Activated effector memory CD4-positive, alpha-beta T cell treated with anti-CD3 and anti-CD28 coated beads, Interleukin-2, amount 50 U/mL, for 16 hours (primary cell): ENCODE measurements at places on chromosomes 11 and 22.
A peak's percentile ranks its signal among the peaks of the same experiment; 100 is the strongest.

- no peak for DNase-seq
Observed at GRCh38 chr22:24367841-24368240, 59.6 kb upstream of the ADORA2A start.

- no peak for DNase-seq
Observed at GRCh38 chr22:50145721-50146438, 24.7 kb upstream of the PANX2 start.

DNA sequence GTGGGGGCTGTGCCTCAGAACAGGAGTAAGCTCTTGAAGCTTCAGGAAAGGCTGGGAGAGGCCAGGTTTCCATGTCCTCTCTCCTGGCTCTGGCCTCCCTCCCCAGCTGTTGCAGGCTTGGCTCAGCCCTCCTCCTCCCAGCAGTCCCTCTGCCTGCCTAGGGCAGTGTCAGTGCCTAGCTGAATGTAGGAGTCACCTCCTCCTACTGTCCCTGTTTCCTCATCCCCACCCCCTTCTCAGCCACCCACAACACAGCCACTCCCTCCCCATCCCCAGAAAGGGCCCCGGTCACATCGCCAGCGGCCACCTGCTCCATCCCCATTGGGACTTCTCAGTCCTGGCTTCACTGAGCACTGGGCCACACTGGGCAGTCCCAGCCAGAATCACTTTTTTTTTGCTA lies 2.9 kb upstream of the FBLN1 start:
- DNase-seq: no peak

GRCh38 chr11:8961401-8961800 lies 2.8 kb downstream of the TMEM9B start:
- DNase-seq: no peak

DNA sequence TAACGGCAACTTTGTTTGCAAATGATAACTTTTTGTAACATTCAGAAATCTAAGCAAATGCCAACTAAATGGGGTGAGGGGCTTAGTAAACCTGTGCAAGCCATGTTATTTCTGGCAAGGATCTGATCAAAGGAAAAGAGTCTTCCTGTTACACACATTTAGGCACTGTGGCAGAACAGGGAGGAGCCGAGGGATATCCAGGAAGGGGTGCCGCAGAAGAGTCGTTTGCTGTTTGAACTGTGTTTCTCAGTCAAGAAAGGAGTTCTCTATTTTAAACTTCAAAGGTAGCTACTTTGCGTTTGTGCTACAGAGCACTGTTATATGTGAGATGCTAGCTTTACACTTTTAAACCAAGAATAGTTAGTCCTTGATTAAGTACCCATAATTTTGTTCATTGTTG lies 175.5 kb downstream of the ETS1 start:
- no peak for DNase-seq

GRCh38 chr11:126400019-126400418 lies 44.5 kb downstream of the ST3GAL4 start:
- no peak for DNase-seq

GRCh38 chr11:14140991-14141390 lies 178.5 kb downstream of the SPON1 start:
- no peak for DNase-seq

DNA sequence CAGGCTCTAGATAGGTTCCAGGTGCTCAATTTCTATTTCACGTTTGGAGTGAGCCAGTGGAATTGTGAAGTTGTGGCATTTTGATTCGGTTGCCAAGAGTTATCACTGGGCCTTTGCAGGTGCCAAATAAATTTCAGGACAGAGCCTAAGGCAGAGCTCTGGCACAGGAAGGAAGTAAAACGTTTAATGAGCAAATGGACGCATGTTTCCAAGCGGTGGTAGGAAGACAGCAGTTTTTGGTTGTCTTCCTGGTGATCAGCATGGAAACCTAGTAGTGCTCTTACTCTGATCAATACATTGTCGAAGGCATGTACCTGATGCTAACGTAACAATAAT lies 452 bp downstream of the BIRC3 start:
- no peak for DNase-seq

DNA sequence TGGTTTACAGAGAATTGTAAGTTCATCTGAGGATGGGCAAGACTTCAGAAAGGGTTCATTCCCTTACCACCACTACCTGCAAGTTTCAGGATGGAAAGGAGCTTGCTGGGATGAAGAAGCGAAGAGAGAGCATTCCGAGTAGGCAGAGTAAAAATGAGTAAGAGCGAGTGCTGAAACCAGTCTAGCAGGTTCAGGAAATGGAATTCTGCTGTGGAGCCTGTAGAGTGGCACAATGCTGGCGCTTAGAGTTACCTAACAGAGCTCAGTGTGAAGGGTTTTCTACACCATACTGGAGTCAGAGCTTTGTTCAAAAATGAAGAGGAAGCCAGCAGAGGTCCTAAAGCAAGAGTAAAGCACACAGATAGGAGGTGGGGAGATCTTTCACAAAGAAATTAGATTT lies 179.2 kb upstream of the ZC3H12C start:
- DNase-seq: no peak

GRCh38 chr11:64546600-64546999 lies 44.4 kb upstream of the SLC22A12 start:
- DNase-seq: no peak

GRCh38 chr22:25802018-25802417 lies 60.0 kb downstream of the MYO18B start:
- no peak for DNase-seq

- DNase-seq: no peak
Observed at GRCh38 chr11:13781153-13781552, 112.7 kb downstream of the FAR1 start.

- DNase-seq: no peak
Observed at GRCh38 chr22:30361916-30362650, 5.3 kb downstream of the CCDC157 start.

DNA sequence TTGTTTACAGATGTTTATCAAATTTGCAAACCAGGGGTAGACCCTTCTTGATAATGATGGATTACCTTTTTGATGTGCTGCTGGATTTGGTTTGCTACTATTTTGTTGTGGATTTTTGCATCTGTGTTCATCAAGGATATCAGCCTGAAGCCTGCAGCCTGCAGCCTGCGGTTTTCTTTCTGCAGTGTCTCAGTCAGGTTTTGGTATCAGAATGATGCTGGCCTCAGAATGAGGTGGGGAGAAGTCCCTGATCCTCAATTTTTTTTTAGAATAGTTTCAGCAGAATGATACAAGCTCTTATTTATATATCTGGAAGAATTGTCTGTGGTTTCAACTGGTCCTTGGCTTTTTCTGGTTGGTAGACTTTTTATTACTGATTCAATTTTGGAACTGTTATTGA lies 19.7 kb upstream of the RAB38 start:
- DNase-seq: no peak

DNA sequence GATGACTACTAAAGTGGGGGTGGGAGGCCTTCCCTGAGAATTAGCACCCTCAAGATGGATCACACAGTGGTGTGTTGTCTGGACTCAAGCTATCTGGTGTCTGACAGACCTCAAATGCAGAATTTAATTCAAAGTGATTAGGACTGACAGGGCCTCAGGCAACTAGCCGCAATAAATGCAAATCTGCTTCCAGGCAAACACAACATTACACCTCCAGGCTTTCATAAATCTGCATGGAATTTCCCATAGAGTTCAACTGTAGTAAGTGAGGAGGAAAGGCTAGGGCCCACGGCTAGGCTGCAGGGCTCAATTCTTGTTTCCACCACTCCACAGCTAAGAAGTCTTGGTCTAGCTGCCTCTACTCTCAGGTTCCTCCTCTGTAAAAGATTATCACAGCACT lies 331.4 kb downstream of the LARGE1 start:
- no peak for DNase-seq

- DNase-seq: no peak
Observed at GRCh38 chr22:31867386-31868153, 76.8 kb upstream of the YWHAH start.

DNA sequence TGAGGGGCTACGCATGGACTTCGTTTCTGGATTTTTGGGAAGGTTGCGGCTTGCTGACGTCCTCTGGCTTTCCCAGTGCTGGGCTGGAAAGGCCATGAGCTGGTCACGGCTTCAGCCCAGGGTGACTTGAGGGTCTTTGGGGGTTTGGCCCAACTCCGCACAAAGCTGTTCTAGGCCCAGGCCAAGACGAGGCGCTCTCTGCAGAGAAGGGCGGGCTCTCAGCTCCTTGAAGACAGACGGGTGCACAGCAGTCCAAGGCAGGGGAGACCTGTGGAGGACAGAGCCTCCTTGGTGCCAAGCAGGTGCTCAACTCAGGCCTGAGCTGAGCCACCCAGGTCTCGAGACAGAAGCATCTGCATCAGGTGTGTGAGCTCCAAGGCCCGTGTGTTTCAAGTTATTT lies 1003.7 kb downstream of the BRD1 start:
- DNase-seq: peak; percentile 37
